Adipose tissue (tissue), 3 donors: ENCODE measurements at places on chromosomes 1 and 21. TPM values are rescaled to one million over a fixed set of nuclear protein-coding genes. Genes with fewer than 3 reads are reported as not detected.

Gene RRAGC
- polyA plus RNA-seq = 9.0 TPM

Gene PDE4B
- polyA plus RNA-seq = 1.3 TPM

Gene SYPL2
- polyA plus RNA-seq = 2.1 TPM

Gene TMPRSS2
- polyA plus RNA-seq = 111 TPM

Gene TAF12
- polyA plus RNA-seq = 31.2 TPM

Gene NCF2
- 22.5 TPM for polyA plus RNA-seq

Gene ACTRT2
- polyA plus RNA-seq = not detected

Gene PPM1J
- polyA plus RNA-seq = 0.62 TPM

Gene TRIM63
- 0.67 TPM for polyA plus RNA-seq

Gene PTPRC
- polyA plus RNA-seq = 3.8 TPM

Gene HMGCS2
- polyA plus RNA-seq = 4.7 TPM

Gene FLG
- 0.03 TPM for polyA plus RNA-seq

Gene C1QB
- polyA plus RNA-seq = 56.6 TPM

Gene INAVA
- 0.34 TPM for polyA plus RNA-seq

Gene LRRC53
- polyA plus RNA-seq = not detected

Gene ZNF683
- 0.46 TPM for polyA plus RNA-seq

Gene DTL
- 0.14 TPM for polyA plus RNA-seq

Gene CNIH3
- polyA plus RNA-seq = 2.2 TPM

Gene NTMT2
- polyA plus RNA-seq = not detected

Gene KCNN3
- 0.40 TPM for polyA plus RNA-seq

Gene MDM4
- 7.0 TPM for polyA plus RNA-seq

Gene RBBP5
- 5.6 TPM for polyA plus RNA-seq

Gene FAM163A
- polyA plus RNA-seq = 0.22 TPM

Gene GPX7
- polyA plus RNA-seq = 8.7 TPM

Gene TNFRSF18
- polyA plus RNA-seq = 0.45 TPM

Gene ELAPOR1
- 6.1 TPM for polyA plus RNA-seq

Gene OLIG2
- not detected for polyA plus RNA-seq

Gene SYCP1
- polyA plus RNA-seq = not detected

Gene LCE3D
- not detected for polyA plus RNA-seq

Gene SH2D5
- polyA plus RNA-seq = not detected

Gene OR6N1
- polyA plus RNA-seq = not detected

Gene TSTD1
- 78.1 TPM for polyA plus RNA-seq

Gene OR14K1
- not detected for polyA plus RNA-seq

Gene CFHR3
- not detected for polyA plus RNA-seq

Gene ARHGEF2
- 67.3 TPM for polyA plus RNA-seq

Gene HFM1
- 1.2 TPM for polyA plus RNA-seq

Gene SON
- 83.2 TPM for polyA plus RNA-seq

Gene EXTL1
- polyA plus RNA-seq = 0.34 TPM

Gene GIPC2
- 11.8 TPM for polyA plus RNA-seq

Gene CD53
- 35.1 TPM for polyA plus RNA-seq

Gene RBM11
- polyA plus RNA-seq = 0.56 TPM

Gene CAPN8
- 1.0 TPM for polyA plus RNA-seq

Gene PLA2G5
- 6.1 TPM for polyA plus RNA-seq

Gene LYPD8
- 0.22 TPM for polyA plus RNA-seq

Gene LRRC38
- not detected for polyA plus RNA-seq

Gene CELF3
- not detected for polyA plus RNA-seq

Gene CCDC181
- polyA plus RNA-seq = 0.61 TPM
